SK-N-SH treated with all-trans-retinoic acid at 6 μM for 48 hours (cell line): ENCODE measurements at places on chromosomes 7 and 10.

- ATAC-seq = peak; percentile 88
Observed at GRCh38 chr7:73606801-73607691, 17.3 kb downstream of the MLXIPL start.

DNA sequence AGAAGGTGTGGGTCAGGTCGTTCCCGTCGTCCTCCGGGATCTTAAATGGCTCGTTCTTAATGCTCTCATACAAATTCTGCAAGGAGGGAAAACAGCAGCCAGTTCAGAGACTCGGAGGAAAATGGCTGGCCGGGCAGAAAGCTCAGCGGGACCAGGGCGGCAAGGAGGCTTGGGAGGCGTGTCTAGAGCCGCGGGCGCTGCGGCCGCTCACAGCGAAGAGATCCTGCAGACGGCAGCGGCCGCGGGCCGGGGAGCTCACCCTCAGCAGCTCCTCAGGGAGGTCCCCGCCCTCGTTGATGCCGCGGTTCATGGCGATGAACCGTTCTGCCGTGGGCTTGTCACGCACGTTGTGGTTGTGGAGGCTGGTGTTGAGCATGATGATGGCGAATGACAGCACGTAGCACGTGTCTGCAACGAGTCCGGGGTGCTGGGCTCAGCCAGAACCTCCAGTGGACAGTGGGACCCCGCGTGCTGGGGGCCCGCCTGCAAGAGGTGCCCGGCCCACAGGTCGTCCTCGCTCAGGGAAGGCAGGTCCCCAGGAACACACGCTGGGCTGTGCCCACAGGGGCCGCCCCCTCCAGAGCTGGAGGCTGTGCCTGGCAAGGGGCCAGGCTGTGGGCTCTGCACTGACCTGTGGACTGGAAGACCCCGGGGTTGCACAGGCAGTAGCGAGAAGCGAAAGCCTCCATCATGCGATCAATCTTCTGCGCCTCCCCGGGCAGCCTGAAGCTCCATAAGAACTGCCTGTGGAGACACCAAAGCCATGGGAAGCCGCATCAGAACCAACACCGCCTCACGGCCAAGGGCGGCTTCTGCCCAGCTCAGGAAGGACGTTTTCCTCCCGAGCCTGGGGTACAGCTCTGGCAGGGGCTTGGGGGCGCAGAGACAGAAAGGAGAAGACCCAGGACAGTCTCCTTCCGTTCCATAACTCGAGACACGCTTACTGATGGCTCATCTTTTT is 101.6 kb downstream of the CYTH3 start:
- ATAC-seq = no peak

- ATAC-seq = no peak
Observed at GRCh38 chr7:98177553-98177952, 33.7 kb upstream of the BHLHA15 start.

- ATAC-seq = no peak
Observed at GRCh38 chr10:30493609-30494530, 59.9 kb downstream of the MAP3K8 start.

GRCh38 chr7:16365177-16365576 is 56.2 kb downstream of the CRPPA start:
- ATAC-seq = no peak

DNA sequence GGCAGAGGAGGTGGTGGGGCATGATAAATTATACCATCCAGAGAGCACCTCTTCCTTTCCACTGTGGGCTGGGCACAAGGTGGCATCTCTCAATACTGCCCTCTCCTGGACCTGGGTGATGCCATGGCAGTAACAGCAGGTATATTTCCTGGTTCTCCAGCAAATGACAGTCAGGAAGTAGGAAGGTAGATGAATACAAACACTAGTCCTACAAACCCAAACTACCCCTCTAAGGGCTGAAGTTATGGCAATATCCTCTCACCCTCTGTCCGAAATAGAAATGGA is 1004.9 kb downstream of the KCNMA1 start:
- ATAC-seq = peak; percentile 69; the same call in 2 of the 3 replicates

DNA sequence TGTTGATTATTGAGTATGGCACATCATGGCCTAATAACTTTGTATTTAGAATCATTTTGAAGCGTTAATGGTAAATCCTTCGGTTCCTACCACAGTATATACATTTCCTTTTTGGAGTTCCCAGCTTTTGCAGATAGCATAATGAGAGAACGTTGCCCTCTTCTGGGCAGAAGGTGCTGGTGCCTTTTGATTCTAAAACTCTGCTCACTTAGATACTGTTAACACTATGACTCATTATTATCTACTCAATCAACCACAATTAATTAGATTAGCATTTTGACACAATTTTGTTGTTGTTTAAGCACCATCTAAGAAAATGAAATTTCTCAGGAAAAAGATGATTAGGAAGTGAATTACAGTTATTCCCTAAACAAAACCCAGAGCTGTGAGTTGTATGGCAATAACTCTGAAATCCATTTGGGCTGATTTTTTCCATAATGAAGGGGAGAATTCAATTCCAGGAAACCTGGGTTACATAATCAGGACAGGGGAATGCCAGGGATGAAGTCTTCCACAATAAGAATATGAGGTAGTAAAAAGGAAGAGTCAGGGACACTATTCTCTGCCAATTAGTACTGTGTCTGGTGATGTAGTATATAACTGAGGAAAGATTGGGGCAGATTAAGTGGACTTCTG is 11.5 kb upstream of the DLD start:
- peak; percentile 95 for ATAC-seq
